ENCODE measurements at places on chromosomes 3 and 15. TPM values are rescaled to one million over a fixed set of nuclear protein-coding genes. Genes with fewer than 3 reads are reported as not detected.

Gene NOX5
- polyA plus RNA-seq = not detected

Gene PPP1R14D
- polyA plus RNA-seq = 395 TPM

Gene DGKG
- 0.74 TPM for polyA plus RNA-seq

Gene PRR23B
- not detected for polyA plus RNA-seq

Gene FSIP1
- 1.4 TPM for polyA plus RNA-seq

Gene TRIM71
- not detected for polyA plus RNA-seq

Gene PLS1
- polyA plus RNA-seq = 229 TPM

Gene FRMD5
- 0.93 TPM for polyA plus RNA-seq

Gene USP3
- 20.4 TPM for polyA plus RNA-seq

Gene NEK10
- 0.44 TPM for polyA plus RNA-seq

Gene GUCA1C
- not detected for polyA plus RNA-seq

Gene TRAT1
- not detected for polyA plus RNA-seq

Gene GP9
- polyA plus RNA-seq = 0.26 TPM

DNA sequence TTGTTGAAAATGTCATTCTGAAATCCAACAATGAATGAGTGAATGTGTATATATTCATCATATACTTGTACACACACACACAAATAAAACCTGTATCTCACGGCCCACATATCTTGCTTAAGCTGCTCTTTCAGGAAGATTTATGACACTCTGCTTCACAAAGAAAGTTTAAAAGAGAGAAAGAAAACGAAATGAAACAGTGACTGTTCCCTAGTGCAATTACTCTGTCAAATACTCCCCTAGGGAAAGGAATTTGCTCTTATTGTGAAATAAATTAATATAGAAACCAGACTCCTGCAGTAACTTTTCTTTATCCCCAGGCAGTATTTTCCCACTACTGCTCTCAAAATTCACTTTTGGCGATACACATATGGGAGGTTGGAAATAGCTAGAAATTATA lies 329.1 kb downstream of the VPS13C start:
- no peak for DNase-seq
- H3K4me1 ChIP-seq = no peaks in the 10 kb centered on the region
- H3K36me3 ChIP-seq = no peaks in the 10 kb centered on the region
- H3K4me3 ChIP-seq = no peak overlapping the region

GRCh38 chr15:89662893-89663626 lies 7.8 kb upstream of the KIF7 start:
- H3K36me3 ChIP-seq = no peaks in the 10 kb centered on the region
- H3K27ac ChIP-seq = peak overlapping the region; percentile 8
- H3K27me3 ChIP-seq = no peaks in the 10 kb centered on the region
- peak; percentile 80 for DNase-seq

- no peaks in the 10 kb centered on the region for H3K27me3 ChIP-seq
- H3K4me3 ChIP-seq = no peak overlapping the region
- peak; percentile 76 for DNase-seq
- H3K27ac ChIP-seq = no peak overlapping the region
- peaks cover 21% of the 10 kb centered on the region for H3K4me1 ChIP-seq
- H3K36me3 ChIP-seq = no peaks in the 10 kb centered on the region
These were observed 11.2 kb downstream of the TNFSF10 start for GRCh38 chr3:172511783-172512762.

DNA sequence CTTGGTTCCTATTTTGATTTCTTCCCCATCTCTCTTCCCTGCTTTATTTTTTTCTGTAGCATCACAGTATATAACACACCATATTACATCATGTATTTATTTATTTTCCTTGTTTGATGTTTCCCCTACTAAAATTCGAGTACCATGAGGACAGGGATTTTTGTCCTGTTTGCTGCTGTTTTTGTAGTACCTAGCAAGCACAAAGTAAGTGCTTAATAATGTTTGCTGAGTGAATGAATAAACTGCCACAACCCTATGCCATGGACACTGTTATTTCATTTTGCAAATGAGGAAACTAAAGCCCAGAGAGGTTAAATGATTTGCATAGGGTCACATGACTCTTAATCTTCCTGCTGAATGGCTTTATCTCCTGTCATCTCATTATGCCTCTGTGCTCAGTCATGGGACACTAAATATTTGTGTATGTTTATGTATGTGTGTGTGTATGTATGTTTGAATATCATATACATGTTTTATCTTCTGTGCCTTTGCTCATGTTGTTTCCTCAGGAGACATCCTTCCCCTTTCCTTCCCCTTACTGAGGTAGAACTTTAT lies 26.1 kb upstream of the MGA start:
- H3K36me3 ChIP-seq = no peaks in the 10 kb centered on the region
- no peak for DNase-seq
- no peaks in the 10 kb centered on the region for H3K27me3 ChIP-seq
- H3K27ac ChIP-seq = no peak overlapping the region
- no peak overlapping the region for H3K4me3 ChIP-seq

- H3K27ac ChIP-seq = no peak overlapping the region
- no peak overlapping the region for H3K4me3 ChIP-seq
- H3K27me3 ChIP-seq = no peaks in the 10 kb centered on the region
- no peaks in the 10 kb centered on the region for H3K36me3 ChIP-seq
These were observed 52.9 kb upstream of the BCL6 start for GRCh38 chr3:187798126-187798525.

DNA sequence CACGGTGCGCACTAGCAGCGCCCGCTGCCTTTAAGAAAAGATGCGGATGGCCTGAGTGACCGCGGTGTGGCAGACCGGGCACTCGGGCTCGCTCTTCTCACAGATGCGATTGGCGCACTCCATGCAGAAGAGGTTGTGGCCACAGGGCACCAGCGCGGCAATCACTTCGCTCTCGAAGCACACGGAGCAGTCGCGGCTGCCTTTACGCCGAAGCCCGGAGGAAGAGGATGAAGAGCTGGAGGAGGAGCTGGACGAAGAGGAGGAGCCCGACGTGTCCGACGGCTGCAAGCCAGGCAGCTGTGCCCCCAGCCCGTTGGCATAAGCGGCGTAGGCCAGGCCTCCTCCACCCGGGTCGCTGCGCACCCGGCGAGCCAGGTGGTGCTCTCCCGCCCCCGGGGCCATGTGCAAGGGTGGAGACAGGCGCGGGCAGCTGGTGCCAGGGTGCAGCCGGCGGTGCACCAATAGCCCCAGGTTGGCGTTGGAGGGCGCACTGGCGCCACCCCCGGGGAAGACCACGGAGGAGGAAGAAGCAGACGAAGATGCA lies 2.6 kb downstream of the MEX3B start:
- no peaks in the 10 kb centered on the region for H3K36me3 ChIP-seq
- H3K27ac ChIP-seq = peak overlapping the region; percentile 98
- H3K27me3 ChIP-seq = no peaks in the 10 kb centered on the region
- peak overlapping the region; percentile 85 for H3K4me3 ChIP-seq
- peaks cover 31% of the 10 kb centered on the region for H3K4me1 ChIP-seq
- DNase-seq = peak; percentile 66

GRCh38 chr3:76308541-76308940 lies 523.2 kb upstream of the ZNF717 start:
- no peak for DNase-seq
- no peaks in the 10 kb centered on the region for H3K27me3 ChIP-seq
- no peak overlapping the region for H3K4me3 ChIP-seq
- no peaks in the 10 kb centered on the region for H3K36me3 ChIP-seq
- H3K27ac ChIP-seq = no peak overlapping the region

- H3K36me3 ChIP-seq = no peaks in the 10 kb centered on the region
- no peaks in the 10 kb centered on the region for H3K4me1 ChIP-seq
- H3K27ac ChIP-seq = no peak overlapping the region
These were observed 164.5 kb downstream of the IGF1R start for GRCh38 chr15:98812716-98813446.

GRCh38 chr3:79737530-79737929 lies 30.3 kb downstream of the ROBO1 start:
- H3K4me1 ChIP-seq = no peaks in the 10 kb centered on the region
- H3K27me3 ChIP-seq = no peaks in the 10 kb centered on the region
- no peak overlapping the region for H3K4me3 ChIP-seq
- DNase-seq = no peak
- no peaks in the 10 kb centered on the region for H3K36me3 ChIP-seq

- H3K27me3 ChIP-seq = no peaks in the 10 kb centered on the region
- peaks cover 4% of the 10 kb centered on the region for H3K4me1 ChIP-seq
- H3K4me3 ChIP-seq = no peak overlapping the region
- no peak for DNase-seq
- H3K36me3 ChIP-seq = no peaks in the 10 kb centered on the region
- no peak overlapping the region for H3K27ac ChIP-seq
These were observed 9.6 kb upstream of the SMARCC1 start for GRCh38 chr3:47791193-47791855.

GRCh38 chr15:74233851-74234597 lies 2.1 kb upstream of the CCDC33 start:
- H3K4me3 ChIP-seq = no peak overlapping the region
- no peaks in the 10 kb centered on the region for H3K4me1 ChIP-seq
- H3K36me3 ChIP-seq = no peaks in the 10 kb centered on the region
- no peaks in the 10 kb centered on the region for H3K27me3 ChIP-seq

- DNase-seq = peak; percentile 74
- no peak overlapping the region for H3K4me3 ChIP-seq
- H3K27me3 ChIP-seq = no peaks in the 10 kb centered on the region
- no peaks in the 10 kb centered on the region for H3K36me3 ChIP-seq
- H3K27ac ChIP-seq = peak overlapping the region; percentile 50
These were observed 7.2 kb downstream of the CD276 start for GRCh38 chr15:73691396-73691795.

- no peaks in the 10 kb centered on the region for H3K27me3 ChIP-seq
- no peak for DNase-seq
- no peaks in the 10 kb centered on the region for H3K36me3 ChIP-seq
- H3K27ac ChIP-seq = no peak overlapping the region
- no peak overlapping the region for H3K4me3 ChIP-seq
These were observed 49.2 kb upstream of the MAP3K13 start for GRCh38 chr3:185313693-185314246.

DNA sequence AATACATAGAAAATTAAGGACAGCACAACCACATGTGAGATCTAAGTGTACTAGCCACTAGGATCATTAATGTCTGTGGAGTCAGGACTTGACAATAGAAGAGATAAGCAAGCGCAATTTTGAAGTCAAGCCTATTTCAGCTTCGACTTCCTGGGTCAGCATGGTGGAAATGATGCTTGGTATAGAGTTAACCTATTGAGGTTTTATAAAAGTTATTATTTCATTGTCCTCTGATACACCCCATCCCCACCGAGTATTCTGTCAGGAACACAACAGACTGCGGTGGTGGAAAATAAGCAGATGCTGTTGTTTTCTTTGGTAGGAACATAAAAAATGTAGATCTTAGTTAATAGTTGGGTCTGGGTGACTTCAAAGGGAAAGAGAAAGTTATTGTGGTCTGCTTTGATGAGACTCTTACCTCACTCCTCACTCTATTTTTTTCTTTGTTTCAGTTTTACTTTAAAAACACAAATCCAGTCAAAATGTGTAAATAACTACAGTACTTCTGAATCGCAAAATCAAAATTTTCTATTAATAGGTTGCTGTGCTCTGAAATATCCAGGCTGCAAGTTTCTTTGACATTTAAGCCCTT lies 82.1 kb downstream of the IL5RA start:
- H3K27me3 ChIP-seq = no peaks in the 10 kb centered on the region
- no peak overlapping the region for H3K27ac ChIP-seq
- no peak for DNase-seq
- H3K4me1 ChIP-seq = no peaks in the 10 kb centered on the region
- H3K4me3 ChIP-seq = no peak overlapping the region

- no peaks in the 10 kb centered on the region for H3K4me1 ChIP-seq
- H3K36me3 ChIP-seq = no peaks in the 10 kb centered on the region
- H3K4me3 ChIP-seq = no peak overlapping the region
- DNase-seq = no peak
- H3K27ac ChIP-seq = no peak overlapping the region
- H3K27me3 ChIP-seq = no peaks in the 10 kb centered on the region
These were observed 193.1 kb upstream of the LPP start for GRCh38 chr3:187960820-187961219.

- H3K27me3 ChIP-seq = no peaks in the 10 kb centered on the region
- peak overlapping the region; percentile 80 for H3K27ac ChIP-seq
- H3K4me1 ChIP-seq = peaks cover 26% of the 10 kb centered on the region
- DNase-seq = no peak
- H3K36me3 ChIP-seq = no peaks in the 10 kb centered on the region
- no peak overlapping the region for H3K4me3 ChIP-seq
These were observed 174.0 kb upstream of the PRICKLE2 start for GRCh38 chr3:64399205-64399800.

GRCh38 chr15:25787855-25788520 lies 75.1 kb downstream of the ATP10A start:
- no peaks in the 10 kb centered on the region for H3K4me1 ChIP-seq
- no peaks in the 10 kb centered on the region for H3K36me3 ChIP-seq
- H3K4me3 ChIP-seq = no peak overlapping the region

- H3K4me1 ChIP-seq = no peaks in the 10 kb centered on the region
- H3K4me3 ChIP-seq = no peak overlapping the region
- H3K36me3 ChIP-seq = no peaks in the 10 kb centered on the region
- no peak overlapping the region for H3K27ac ChIP-seq
- no peak for DNase-seq
- no peaks in the 10 kb centered on the region for H3K27me3 ChIP-seq
These were observed 4.1 kb downstream of the CCR8 start for GRCh38 chr3:39333607-39334006.

- H3K27me3 ChIP-seq = no peaks in the 10 kb centered on the region
- no peak overlapping the region for H3K4me3 ChIP-seq
- no peak for DNase-seq
- H3K27ac ChIP-seq = no peak overlapping the region
- no peaks in the 10 kb centered on the region for H3K36me3 ChIP-seq
- H3K4me1 ChIP-seq = no peaks in the 10 kb centered on the region
These were observed 30.6 kb downstream of the FAM240A start for GRCh38 chr3:46642971-46643370.

GRCh38 chr3:65964838-65965237 lies 73.9 kb downstream of the MAGI1 start:
- H3K27me3 ChIP-seq = no peaks in the 10 kb centered on the region
- no peaks in the 10 kb centered on the region for H3K4me1 ChIP-seq
- no peak overlapping the region for H3K4me3 ChIP-seq
- no peak overlapping the region for H3K27ac ChIP-seq
- DNase-seq = no peak
- H3K36me3 ChIP-seq = no peaks in the 10 kb centered on the region

- H3K4me3 ChIP-seq = no peak overlapping the region
- H3K36me3 ChIP-seq = no peaks in the 10 kb centered on the region
- H3K4me1 ChIP-seq = no peaks in the 10 kb centered on the region
- no peaks in the 10 kb centered on the region for H3K27me3 ChIP-seq
- peak; percentile 32 for DNase-seq
- H3K27ac ChIP-seq = no peak overlapping the region
These were observed 186.1 kb downstream of the APBA2 start for GRCh38 chr15:29071882-29072273.

DNA sequence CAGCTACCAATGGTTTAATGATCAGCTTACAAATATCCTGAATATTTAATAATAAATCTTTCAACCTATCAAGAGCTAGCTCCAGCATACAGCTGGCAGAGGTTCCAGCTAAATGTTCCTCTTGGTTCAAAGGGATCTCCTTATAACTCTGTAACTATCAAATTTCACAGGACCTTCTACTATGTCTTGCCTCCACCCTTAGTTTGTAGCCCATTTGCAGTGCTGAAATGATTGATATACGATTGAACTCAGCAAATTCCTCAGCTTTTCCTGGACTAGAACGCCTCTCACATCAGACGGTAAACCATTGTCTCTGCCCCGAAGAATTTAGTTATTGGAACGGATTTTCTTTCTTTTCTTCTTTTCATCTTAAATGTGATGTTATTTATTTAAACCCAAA lies 41.5 kb downstream of the CD200R1L start:
- no peak for DNase-seq
- H3K27me3 ChIP-seq = no peaks in the 10 kb centered on the region
- H3K27ac ChIP-seq = no peak overlapping the region
- no peaks in the 10 kb centered on the region for H3K36me3 ChIP-seq
